ENCODE measurements at places on chromosomes 6 and 20.

GRCh38 chr20:24747010-24747712 is 201.9 kb upstream of the CST7 start:
- no peak for DNase-seq

- no peak for DNase-seq
Observed at GRCh38 chr6:47105469-47106178, 63.5 kb upstream of the ADGRF1 start.

GRCh38 chr6:2841264-2842138 is at the start of gene SERPINB1:
TSS of gene SERPINB1 (minus strand) at chr6:2841863. CDS start at chr6:2840586, 1,277 bp downstream.
- DNase-seq, result peak; percentile 69

DNA sequence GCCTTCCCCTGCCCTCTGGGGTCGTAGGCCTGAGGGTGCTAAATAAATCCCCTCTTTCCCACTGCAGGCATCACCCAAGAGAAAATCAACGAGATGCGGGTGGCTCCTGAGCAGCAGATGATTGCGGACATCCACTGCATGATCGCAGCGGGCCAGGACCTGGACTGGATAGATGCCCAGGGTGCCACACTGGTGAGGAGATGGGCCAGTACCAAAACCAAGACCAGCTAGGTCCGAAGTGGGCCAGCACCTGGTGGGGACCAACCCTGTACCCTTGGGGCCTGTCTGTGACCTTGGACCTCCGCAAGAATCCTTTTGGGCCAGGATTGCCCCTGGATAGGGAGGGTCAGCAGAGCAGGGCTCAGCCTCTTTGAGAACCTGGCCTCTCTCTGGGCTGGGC is 23.6 kb upstream of the FAM83D start:
- no peak for DNase-seq

- DNase-seq, result no peak
Observed at GRCh38 chr6:161748535-161749416, 474.9 kb upstream of the AGPAT4 start.

DNA sequence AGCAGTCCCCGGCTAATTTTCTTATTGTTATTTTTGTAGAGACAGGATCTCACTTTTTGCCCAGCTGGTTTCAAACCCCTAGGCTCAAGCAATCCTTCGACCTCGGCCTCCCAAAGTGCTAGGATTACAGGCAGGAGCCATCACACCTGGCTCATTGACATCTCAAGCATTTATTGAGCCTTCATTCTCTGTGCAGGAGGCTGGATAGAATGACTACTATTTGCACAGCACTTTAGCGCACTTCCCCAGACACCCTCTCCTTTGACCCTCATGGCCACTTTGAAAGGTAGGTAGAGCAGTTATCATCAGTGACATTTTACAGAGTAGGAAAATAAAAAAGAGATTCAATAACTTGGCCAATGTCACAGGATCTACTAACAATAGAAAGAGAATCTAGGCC is 124.0 kb upstream of the STXBP5 start:
- no peak for DNase-seq

DNA sequence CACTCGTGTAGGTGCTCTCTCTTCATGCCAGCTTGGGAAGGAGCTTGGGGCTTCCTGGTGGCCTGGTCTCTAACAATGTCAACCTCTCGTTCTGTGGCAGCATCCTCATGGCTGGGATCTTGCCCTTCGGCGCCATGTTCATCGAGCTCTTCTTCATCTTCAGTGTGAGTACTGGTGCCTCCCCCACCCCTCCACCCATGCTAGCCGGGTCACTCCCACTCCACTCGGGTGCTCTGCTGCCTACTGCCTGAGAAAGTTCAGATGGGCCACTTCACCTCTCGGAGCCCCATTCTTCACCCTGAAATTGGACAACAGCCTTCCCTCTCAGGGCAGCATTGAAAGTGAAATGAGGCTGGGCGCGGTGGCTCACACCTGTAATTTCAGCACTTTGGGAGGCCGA is 48.8 kb downstream of the TM9SF4 start:
- DNase-seq, result no peak

DNA sequence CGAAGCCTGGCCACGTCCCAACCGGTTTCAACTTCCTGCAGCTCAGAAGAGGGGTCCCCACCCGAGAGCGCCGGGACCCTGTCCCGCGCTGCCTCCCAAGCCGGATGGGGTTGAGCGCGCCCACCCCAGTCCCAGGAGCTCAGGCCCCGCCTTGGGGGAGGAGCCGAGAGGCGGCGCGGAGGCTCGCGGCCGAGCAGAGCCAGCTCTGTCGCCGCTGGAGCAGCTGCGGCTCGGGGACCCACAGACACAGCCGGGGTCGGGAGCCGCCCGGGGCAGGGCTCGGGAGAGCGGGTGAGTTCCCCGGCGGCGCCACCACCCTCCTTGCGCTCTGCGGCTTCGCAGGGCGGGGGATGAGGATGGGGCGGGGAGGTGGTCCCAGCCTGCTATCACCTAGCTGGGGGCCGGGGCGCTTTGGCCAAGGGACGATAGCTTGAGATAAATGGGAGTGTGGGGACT is at the start of gene PPP1R16B:
Gene PPP1R16B, plus strand, starts transcription at position 196 of the 456 bp plus-strand sequence. CDS start 30,229 bp downstream, outside the sequence.
- no peak for DNase-seq

- no peak for DNase-seq
Observed at GRCh38 chr6:62367601-62368000, 81.6 kb upstream of the KHDRBS2 start.

- DNase-seq, result no peak
Observed at GRCh38 chr6:142605922-142606485, 304.2 kb downstream of the ADGRG6 start.

DNA sequence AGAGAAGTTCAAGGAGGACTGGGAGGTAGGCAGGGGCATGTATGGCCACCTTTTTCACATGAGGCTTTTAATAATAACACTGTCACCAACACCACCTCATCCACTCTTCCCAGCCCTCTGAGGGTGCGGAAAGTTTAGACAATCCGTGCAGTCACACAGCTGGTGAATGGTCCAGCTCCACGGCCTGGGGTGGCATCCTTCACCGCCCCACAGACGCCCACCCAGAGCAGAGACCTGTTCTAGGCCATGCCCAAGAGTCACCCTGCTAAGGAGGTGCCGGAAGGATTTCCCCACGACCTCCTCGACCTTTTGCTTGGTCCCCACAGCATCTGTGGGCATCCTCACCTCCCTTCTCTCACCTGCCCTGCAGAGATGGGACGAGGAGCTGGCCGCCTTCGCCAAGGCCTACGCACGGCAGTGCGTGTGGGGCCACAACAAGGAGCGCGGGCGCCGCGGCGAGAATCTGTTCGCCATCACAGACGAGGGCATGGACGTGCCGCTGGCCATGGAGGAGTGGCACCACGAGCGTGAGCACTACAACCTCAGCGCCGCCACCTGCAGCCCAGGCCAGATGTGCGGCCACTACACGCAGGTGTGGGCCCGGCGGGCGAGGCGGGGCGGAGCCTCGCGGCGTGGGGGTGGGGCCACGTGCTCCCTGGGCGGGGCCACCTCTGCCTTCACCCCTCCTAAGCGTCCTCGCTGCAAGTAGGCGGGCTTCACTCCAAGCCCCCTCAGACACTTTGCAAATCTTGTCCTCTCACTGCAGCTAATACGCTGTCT is 4.4 kb downstream of the PI16 start:
- DNase-seq, result no peak

GRCh38 chr20:4813863-4814695 is 92.4 kb downstream of the PRND start:
- no peak for DNase-seq

GRCh38 chr6:125375821-125376220 is 74.1 kb upstream of the HDDC2 start:
- DNase-seq, result no peak

DNA sequence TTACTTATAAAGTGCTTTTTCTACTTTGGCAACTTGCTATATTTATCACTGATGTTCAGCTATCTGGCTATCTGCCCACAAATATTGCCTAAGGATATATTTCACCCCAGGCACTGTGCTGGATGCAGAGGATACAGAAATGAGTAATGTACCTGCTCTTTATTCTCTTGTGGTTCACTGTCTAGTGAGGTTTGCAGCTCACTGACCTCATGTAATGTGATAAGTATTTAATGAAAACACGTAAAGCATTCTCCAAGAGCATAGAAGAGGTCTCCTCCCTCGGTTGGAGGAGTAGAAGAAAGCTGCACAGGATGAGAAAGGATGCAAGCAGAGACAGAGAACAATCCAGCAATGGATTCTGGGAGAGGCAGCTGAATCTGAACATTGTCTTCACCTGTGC is 610.7 kb downstream of the CBLN4 start:
- no peak for DNase-seq

GRCh38 chr6:147637620-147638195 is 129.2 kb downstream of the SAMD5 start:
- DNase-seq, result no peak

- DNase-seq, result no peak
Observed at GRCh38 chr6:84771756-84772356, 7.5 kb upstream of the TBX18 start.

GRCh38 chr6:28657769-28658465 is 132.2 kb downstream of the GPX5 start:
- no peak for DNase-seq

DNA sequence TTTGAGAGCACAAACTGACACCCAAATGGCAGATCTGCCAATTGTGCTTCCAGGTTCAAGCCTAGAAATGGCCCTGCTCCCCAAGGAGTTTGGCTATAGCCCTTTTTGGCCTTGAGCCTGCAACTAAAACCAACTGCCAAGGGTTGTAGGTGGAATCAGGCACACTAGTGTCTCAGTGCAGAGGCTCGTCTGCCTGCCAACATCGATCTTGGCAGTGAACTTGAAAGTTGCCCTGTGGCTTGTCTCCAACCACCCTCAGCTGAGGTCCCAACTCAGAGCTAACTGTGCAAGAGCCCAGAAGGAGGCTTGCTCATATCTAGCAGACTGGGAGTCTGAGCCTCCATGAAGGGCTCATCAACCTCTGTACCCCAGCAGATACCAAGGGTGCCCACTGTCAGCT is 92.7 kb upstream of the GLP1R start:
- DNase-seq, result no peak

DNA sequence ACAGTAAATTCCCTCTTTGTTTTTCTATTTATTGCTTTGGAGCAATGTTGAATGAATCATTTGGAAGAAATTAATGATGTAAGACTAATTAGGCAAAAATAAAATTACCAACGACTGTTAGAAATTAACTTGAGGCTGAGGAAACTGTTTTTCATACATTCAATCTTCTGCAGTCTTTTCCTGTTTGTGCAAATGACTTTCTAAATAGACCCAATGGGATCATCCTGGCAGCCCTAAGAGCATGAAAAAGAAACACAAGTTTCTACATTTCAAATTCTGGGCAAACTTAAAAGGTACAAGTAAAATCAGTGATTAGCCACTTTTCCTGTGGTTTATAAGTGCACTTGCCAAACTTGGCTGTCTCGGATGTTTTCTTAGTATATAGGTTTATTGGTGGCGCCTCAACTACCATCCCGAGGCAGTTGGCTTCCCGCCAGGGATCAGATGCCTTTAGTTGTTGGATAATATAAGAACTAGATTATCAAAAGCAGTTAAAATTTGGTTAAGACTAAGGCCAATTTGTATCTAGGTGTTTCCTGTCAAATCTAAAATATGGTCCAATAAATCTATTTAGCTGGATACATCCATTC is 181.2 kb downstream of the ISM1 start:
- no peak for DNase-seq

DNA sequence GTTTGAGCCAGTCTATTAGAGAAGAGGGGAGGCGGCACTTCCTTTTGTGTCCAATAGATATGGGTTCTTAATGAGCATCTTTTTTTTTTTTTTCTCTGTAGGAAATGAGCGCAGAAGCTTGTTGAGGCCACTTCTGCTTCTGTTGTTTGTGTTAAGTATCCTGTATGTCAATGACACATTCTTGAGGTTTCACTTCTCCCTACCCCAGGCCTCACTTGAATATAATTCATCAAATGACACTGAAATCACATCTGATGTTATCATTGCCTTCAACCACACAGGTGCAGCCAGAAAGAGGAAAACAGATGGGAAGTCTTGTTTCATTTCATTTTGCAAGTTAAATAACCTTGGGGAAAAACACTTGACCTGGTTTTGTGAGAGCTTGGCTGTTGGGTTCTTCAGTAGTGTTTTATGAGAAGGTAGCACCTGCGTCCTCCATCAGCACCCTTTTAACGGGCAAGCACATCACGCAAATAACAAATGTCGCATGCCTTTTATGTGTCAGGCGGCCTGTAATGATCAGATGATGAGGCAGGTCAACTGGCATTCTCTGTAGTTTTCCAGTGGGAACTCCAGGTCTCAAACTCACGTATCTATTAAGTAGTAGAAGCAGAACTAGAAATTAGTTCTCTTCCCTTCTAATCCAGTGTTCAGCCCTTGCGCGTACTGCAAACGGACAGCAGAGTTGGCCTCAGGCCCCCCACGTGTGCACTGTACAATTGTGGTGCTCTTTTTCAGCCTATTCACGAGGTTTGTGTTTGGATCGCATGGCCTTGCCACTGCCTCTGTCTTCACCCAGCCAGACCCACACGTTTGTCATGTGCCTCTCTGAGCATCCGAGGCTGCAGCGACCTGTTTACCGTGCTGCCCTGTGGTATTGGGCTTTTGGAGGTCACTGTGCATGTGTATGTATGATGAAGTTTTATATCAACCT is 23.5 kb downstream of the PLEKHG1 start:
- no peak for DNase-seq

- DNase-seq, result no peak
Observed at GRCh38 chr6:137834508-137834907, 32.6 kb upstream of the TNFAIP3 start.

- DNase-seq, result no peak
Observed at GRCh38 chr6:147136057-147136456, 68.2 kb upstream of the STXBP5 start.

DNA sequence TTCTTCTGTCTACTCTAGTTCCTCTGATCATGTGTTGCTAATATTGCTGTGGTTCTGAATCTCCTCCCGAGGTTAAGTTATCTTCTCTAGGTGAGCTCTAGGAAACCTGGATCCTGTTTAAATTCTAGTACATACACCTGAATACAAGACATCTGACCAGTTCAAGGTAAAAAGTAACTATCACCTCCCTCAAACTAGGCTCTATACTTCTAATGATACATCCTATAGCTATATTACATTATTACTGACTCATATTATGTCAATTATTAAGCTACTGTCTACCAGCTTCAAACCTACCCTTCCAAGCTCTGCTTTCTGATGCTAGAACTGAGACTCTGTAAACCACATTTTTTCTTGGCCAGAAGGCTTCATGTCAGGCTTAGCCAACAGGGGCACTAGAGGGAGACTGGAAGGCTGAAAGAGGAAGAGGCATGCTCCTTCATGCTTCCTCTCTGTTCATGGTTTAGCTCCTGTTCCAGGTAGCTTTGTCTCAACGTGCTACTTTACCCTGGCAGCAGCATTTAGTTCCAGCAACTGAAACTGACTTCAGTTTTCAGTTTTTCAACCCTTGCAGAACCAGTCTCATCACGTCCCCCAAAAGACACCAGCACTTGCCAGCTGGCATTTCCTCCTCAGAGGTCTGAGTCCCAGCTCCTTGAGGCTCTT is 148.4 kb upstream of the TOP1 start:
- DNase-seq, result no peak

- no peak for DNase-seq
Observed at GRCh38 chr6:19851241-19852089, 14.3 kb downstream of the ID4 start.

GRCh38 chr6:33993653-33994471 is 152.0 kb downstream of the GRM4 start:
- no peak for DNase-seq

Measured in kidney epithelial cell (primary cell).